ENCODE measurements at places on chromosomes 4 and X. TPM values are rescaled to one million over a fixed set of nuclear protein-coding genes. Genes with fewer than 3 reads are reported as not detected.
A peak's percentile ranks its signal among the peaks of the same experiment; 100 is the strongest.

DNA sequence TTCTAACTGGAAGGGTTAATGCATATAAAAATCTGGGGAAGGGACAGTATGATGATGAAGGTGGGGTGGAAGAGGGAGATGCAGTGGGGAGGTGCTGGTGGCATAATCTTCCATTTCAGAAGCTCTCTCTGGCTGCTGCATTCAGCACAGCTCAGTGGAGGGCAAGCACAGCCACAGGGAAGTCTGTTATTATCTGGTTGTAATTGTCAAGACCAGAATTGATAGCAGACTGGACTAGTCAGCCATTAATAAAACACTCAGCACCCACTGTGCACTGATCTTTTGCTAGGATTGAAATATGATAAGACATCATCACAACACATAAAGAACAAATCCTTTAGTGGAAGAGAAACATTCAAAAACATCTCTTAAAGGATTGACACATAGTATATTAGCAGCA is 414.2 kb upstream of the LCORL start:
- H3K4me3 ChIP-seq, result no peak overlapping the region
- no peaks in the 10 kb centered on the region for H3K36me3 ChIP-seq
- H3K27me3 ChIP-seq, result no peaks in the 10 kb centered on the region
- H3K27ac ChIP-seq, result no peak overlapping the region
- DNase-seq, result no peak
- no peaks in the 10 kb centered on the region for H3K4me1 ChIP-seq

GRCh38 chr4:147943159-147943638 is 211.3 kb downstream of the ARHGAP10 start:
- no peak overlapping the region for H3K4me3 ChIP-seq
- DNase-seq, result no peak
- H3K36me3 ChIP-seq, result peaks cover 6% of the 10 kb centered on the region
- peaks cover 18% of the 10 kb centered on the region for H3K4me1 ChIP-seq
- no peak overlapping the region for H3K27ac ChIP-seq

DNA sequence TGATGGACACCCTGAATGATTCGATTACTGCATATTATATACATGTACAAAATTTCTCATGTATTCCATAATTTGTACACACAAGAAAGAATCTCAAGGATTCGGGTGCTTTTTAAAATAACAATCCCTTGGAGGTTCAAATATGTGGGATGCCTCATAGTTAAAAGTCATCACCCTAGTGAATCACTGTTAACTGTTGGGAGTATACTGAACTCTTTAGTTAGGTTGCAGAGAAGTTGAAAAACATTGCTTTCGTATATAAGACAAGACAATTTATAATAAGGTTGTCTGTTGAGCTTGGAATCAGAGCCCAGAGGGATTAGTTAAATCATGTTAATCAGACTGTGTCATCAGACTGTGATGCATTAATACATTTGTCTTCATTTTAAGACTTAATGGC is 15.6 kb downstream of the DCK start:
- DNase-seq, result no peak
- no peaks in the 10 kb centered on the region for H3K36me3 ChIP-seq
- H3K4me3 ChIP-seq, result no peak overlapping the region
- no peaks in the 10 kb centered on the region for H3K27me3 ChIP-seq
- H3K4me1 ChIP-seq, result peaks cover 8% of the 10 kb centered on the region

DNA sequence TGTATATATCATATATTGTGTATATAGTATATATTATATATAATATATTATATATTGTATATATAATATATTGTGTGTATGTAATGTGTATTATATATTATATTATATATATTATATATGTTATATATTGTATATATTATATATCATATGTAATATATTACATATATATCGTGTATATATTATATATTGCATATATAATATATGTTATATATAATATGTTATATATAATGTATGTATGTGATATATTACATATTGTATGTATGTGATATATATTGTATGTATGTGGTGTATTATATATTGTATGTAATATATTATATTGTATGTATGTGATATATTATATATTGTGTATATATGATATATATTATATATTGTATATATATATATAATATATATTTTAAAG is 30.5 kb downstream of the RAB40A start:
- no peaks in the 10 kb centered on the region for H3K27me3 ChIP-seq
- H3K27ac ChIP-seq, result no peak overlapping the region
- no peak overlapping the region for H3K4me3 ChIP-seq
- no peaks in the 10 kb centered on the region for H3K36me3 ChIP-seq

- no peaks in the 10 kb centered on the region for H3K27me3 ChIP-seq
- H3K36me3 ChIP-seq, result no peaks in the 10 kb centered on the region
- no peak overlapping the region for H3K4me3 ChIP-seq
- H3K27ac ChIP-seq, result no peak overlapping the region
These were observed 183.4 kb downstream of the NPFFR2 start for GRCh38 chr4:72215198-72215597.

- no peaks in the 10 kb centered on the region for H3K27me3 ChIP-seq
- DNase-seq, result no peak
- no peak overlapping the region for H3K4me3 ChIP-seq
These were observed 147.5 kb downstream of the DLG3 start for GRCh38 chrX:70592091-70592490.

Gene PPEF2
- total RNA-seq, result not detected

- no peaks in the 10 kb centered on the region for H3K4me1 ChIP-seq
- H3K36me3 ChIP-seq, result peaks cover 62% of the 10 kb centered on the region
- H3K4me3 ChIP-seq, result peak overlapping the region; percentile 1
- DNase-seq, result no peak
- no peak overlapping the region for H3K27ac ChIP-seq
These were observed 36.9 kb downstream of the ZNF141 start for GRCh38 chr4:374298-375160.

Data from neural progenitor cell (in vitro differentiated cells).